BE2C (cell line): ENCODE measurements at places on chromosomes 7 and 10.

DNA sequence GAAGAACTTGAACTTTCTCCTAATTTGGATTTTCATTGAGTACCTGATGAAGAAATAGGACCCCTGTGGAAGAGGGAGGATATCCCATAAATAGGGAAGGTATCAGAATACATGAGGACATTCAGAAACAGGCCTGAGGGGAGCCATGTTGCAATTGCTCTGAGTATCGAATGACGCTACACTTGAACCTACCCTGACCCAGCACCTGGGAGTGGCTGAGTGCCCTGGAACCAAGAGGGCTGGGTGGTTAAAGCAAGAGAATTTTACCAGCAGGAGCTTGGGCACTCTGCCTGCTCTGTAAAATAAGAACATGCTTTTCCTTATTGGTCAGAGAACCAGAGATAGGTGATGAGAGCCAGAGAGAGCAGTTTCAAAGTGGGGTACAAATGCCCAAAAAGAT, 7.2 kb downstream of the NEUROD6 start:
- no peak for DNase-seq

GRCh38 chr7:125033506-125033905, 103.9 kb upstream of the POT1 start:
- DNase-seq, result no peak

GRCh38 chr7:8822595-8822994, 389.2 kb downstream of the NXPH1 start:
- no peak for DNase-seq

DNA sequence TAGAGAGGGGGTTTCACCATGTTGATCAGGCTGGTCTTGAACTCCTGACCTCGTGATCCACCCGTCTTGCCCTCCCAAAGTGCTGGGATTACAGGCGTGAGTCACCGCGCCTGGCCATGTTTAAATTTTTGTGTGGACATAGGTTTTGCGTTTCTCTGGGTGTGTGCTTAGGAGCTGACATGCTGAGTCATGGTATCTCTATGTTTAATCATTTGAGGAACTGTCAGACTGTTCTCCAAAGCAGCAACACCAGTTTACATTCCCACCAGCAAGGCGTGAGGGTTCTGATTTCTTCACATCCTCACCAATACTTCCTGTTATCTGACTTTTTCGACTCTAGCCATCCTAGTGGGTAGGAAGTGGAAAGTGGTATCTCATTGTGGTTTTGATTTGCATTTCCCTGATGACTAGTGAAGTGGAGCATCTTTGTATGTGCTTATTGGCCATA, 153.7 kb downstream of the DNAJB6 start:
- no peak for DNase-seq

GRCh38 chr10:11504566-11505285, 106.7 kb downstream of the USP6NL start:
- no peak for DNase-seq
